Ecto neural progenitor cell (in vitro differentiated cells): ENCODE measurements at places on chromosomes 2 and 18.

DNA sequence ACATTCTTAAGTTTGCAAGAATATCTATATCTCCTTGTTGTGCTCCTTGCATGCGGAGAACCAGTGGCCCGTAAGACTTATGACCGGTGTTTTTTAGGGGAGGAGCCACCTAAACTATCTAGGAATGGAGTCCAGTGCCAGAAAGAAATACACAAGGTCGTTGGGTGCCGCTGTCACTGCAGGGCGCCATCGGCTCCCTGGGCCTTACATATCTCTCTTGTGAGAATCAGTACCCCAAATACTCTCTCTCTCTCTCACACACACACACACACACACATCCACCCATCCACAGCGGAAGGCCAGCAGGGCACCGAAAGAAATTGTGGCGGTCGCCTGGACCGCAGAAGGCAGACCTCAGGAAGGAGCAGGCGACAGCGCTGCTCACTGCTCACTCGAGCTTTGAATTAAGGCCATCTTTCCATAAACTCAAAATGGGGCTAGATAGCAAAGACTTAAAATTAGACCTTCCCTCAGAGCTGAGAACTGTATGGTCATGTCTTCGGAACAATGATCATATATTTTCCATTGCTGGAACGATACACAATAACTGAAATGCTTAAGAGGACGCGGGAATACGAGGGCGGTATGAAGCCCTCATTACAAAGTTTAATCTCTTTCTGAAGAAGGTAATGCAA, 10.4 kb downstream of the NR4A2 start:
- no peak for DNase-seq

DNA sequence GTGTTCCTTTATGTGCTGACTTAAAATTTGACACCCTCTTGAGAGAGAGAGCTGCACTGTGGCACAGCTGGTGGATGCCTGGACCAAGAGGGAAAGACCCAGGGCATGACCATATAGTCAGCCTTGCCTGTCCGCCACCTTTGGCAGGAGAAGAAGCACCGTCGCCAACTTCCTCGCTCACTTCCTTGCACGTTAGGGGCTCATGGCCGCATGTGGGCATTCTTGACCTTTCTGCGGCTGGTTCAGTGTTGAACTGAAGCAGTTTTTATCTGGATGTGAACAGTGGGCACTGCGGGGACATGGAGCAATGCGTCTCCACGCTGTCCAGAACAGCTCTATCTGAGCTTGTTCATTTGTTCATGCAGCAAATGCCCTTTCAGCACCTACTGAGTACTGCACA, 66.9 kb downstream of the TRAPPC12 start:
- no peak for DNase-seq

- peak; percentile 49 for DNase-seq
These were observed 305.5 kb upstream of the HDAC4 start for GRCh38 chr2:239706367-239706766.

- DNase-seq: no peak
These were observed 504.2 kb downstream of the TDRD15 start for GRCh38 chr2:21627938-21628337.

DNA sequence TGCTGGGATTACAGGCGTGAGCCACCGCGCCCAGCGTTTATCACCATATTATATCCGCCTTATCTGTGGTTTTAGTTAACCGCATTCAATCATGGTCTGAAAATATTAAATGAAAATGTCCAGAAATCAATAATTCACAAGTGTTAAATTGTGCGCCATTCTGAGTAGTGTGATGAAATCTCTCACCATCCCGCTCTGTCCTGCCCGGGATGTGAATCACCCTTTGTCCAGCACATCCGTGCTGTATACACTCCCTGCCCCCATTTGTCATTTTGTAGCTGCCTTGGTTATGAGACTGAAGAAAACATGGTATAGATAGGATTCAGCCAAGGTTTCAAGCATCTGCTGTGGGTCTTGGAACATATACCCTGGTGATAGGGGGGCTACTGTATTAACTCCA, 70.7 kb downstream of the TIMM21 start:
- DNase-seq: no peak

GRCh38 chr18:54772056-54772455, 56.2 kb upstream of the RAB27B start:
- no peak for DNase-seq

GRCh38 chr2:20025065-20025786, 12.8 kb upstream of the MATN3 start:
- DNase-seq: no peak

DNA sequence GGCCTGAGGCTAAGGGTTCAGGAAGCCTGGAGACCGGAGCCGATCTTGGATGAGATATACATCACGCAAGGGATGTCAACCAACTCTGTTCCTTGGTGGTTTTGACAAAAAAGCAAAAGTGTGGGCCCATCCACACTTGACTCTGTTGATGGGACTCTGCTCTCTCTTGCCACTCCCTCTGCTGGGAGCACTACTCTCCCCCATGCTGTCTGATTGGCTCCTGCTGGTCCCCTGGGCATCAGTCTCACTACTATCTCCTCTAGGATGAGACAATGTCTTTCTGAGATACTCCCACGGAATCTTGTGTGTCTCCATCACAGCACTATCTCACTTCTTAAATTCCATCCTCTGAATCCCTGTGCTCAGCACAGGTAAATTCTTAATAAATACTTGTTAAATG, 56.8 kb upstream of the DNMT3A start:
- no peak for DNase-seq

DNA sequence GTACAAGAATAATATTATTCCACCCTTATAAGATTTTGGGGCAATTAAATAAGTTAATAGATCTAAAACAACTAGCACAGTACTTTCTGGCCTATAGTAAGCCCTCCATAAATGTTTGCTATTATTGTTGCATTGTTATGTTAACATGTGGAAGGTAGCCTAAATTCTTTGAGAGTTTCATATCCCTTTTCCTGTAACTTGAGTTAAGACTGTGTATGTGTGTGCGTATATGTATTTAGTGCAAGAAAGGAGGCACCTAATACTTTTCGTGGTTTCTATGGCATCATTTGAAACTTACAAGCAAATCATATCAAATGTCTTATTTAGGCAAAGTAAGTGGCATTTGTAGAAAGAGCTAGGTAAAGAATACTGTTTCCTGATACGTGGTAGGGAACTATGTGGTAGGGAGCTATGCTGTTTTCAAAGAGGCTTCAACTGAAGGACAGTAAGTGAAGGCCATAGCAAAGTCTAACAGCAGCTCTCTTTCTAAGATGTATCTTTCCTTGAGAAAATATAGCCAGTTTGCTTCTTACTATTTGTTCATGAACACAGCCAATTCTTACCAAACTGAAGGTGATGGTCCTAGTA, 36.8 kb upstream of the C2orf74 start:
- no peak for DNase-seq

DNA sequence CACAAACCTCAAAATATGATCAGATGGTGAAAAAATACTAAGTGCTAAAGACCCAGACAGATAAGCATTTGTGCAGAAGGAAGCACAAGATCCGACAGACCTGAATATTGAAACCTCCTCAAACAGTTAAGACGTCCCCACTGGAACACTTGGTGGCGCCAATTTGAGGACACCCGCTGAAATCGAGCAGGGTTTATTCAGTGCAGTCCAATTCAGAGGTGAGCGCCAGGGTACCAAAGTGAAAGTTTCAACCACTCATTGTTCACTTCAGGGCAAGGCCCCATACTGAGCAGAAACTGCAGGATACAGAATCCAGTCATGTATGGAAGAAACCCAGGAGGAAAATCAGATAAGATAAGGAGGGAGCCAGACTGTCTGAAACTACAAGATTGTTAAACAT, 417.6 kb downstream of the LRRTM4 start:
- no peak for DNase-seq

- DNase-seq: peak; percentile 61
These were observed 65.8 kb upstream of the EML6 start for GRCh38 chr2:54657664-54658083.

DNA sequence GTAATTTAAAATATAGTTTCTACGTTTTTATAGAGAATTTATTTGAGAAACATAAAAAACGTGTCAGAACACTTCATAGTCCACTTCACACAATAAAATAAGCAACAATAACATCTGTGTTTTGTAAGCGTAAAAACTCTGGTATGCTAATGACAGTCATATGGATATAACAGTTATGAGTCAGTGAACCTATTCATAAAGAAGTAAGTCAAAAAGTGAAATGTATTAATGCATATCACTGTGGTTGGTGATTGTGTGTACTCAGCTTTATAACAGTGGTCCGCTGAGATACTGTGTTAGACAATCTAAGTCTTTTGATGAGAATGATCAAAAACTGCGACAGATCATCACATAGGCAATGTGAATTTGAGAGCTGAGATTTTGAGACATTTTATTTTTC, 153.2 kb downstream of the WDR7 start:
- DNase-seq: no peak

- DNase-seq: no peak
These were observed 70.5 kb upstream of the PPP1CB start for GRCh38 chr2:28681158-28681571.
